ENCODE measurements at places on chromosomes 6 and 20. TPM values are rescaled to one million over a fixed set of nuclear protein-coding genes. Genes with fewer than 3 reads are reported as not detected.
A peak's percentile ranks its signal among the peaks of the same experiment; 100 is the strongest.

Gene DNAH8
- not detected for total RNA-seq

Gene SDCBP2
- total RNA-seq = 4.1 TPM

Gene DNMT3B
- 3.4 TPM for total RNA-seq

Gene NOTCH4
- total RNA-seq = 0.48 TPM

Gene OTOR
- not detected for total RNA-seq

Gene KCNB1
- not detected for total RNA-seq

Gene METTL24
- total RNA-seq = not detected

Gene COL9A3
- 0.32 TPM for total RNA-seq

GRCh38 chr6:64334636-64335035 lies 699.0 kb downstream of the PHF3 start:
- no peak for DNase-seq

GRCh38 chr6:39344821-39345280 lies 22.3 kb upstream of the KCNK16 start:
- no peak for DNase-seq

DNA sequence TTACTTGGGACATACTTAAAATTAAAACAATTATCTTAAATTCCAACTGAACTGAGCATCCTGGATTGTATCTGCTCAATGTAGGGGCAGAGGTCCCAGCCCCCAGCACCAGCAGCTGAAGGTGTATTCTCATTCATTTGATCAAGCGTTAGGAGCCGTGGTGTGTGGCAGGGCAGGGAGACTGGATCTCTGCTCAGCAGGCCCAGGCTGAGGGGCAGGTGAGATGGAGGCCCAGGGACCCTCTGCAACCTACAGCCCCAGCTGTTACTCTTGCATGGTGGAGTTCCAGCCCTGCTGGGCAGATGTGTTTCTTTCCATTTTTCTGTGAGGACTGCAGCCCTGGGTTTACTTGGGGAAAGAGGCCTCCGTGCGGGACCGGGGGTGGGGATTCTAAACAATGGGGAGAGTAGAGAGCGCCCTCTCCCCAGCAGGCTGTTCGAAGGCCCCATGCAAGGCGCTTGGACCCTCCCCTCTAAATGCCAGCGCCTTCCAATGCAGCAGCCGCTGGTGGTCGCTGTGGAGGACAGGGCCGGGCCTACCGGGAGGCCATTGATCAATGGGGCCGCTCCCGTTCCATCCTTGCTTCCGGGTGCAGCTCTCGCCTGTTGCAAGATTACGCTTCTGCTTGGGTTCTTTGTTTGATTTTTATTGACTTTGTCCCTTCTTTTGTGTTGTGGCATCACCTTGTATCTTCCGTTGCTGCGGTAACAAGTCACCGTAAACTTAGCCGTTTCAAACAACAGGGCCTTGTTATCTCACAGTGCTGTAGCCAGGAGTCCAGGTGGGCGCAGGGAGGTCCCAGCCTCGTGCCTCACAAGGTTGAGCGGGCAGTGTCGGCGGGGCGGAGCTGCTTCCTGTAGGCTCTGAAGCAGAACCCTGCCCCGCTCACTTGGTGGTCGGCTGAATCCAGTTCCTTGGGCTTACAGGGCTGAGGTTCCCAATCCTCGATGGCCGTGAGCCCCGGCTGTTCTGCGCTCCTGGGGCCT lies 134.8 kb upstream of the PHACTR3 start:
- DNase-seq = no peak

- DNase-seq = peak; percentile 18
These were observed at the start of gene C6orf141 for GRCh38 chr6:49550492-49551077. TSS of gene C6orf141 (plus strand) at chr6:49550668. CDS start at chr6:49550793, 125 bp downstream.

GRCh38 chr6:125872259-125872921 lies 81.6 kb downstream of the NCOA7 start:
- no peak for DNase-seq

- no peak for DNase-seq
These were observed 73.1 kb downstream of the NCOA3 start for GRCh38 chr20:47574616-47575364.

- no peak for DNase-seq
These were observed 38.4 kb downstream of the RREB1 start for GRCh38 chr6:7145885-7146828.

DNA sequence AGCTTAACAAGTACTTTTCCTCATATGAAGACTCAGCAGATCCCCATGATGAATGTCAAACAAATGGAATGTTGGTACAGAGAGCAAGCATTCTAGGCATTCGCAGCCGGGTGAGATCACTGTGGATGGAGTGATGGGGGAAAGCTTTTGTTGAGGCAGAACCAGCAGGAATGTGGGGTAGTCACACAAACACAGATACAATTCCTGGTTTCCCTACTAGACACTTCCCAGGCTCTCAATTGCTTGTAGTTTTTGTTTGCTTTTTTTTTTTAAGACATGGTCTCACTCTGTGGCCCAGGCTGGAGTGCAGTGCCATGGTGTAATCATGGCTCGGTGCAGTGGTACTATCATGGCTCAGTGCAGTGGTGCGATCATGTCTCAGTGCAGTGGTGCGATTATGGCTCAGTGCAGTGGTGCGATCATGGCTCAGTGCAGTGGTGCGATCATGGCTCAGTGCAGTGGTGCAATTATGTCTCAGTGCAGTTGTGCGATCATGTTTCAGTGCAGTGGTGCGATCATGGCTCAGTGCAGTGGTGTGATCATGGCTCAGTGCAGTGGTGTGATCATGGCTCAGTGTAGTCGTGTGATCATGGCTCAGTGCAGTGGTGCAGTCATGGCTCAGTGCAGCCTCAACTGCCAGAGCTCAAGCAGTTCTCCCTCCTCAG lies 15.4 kb upstream of the IER3 start:
- DNase-seq = no peak

- DNase-seq = no peak
These were observed 16.7 kb downstream of the RAD21L1 start for GRCh38 chr20:1242530-1242929.

GRCh38 chr6:113125626-113126025 lies 731.5 kb upstream of the MARCKS start:
- no peak for DNase-seq

GRCh38 chr6:163151212-163151611 lies 263.3 kb upstream of the QKI start:
- no peak for DNase-seq

DNA sequence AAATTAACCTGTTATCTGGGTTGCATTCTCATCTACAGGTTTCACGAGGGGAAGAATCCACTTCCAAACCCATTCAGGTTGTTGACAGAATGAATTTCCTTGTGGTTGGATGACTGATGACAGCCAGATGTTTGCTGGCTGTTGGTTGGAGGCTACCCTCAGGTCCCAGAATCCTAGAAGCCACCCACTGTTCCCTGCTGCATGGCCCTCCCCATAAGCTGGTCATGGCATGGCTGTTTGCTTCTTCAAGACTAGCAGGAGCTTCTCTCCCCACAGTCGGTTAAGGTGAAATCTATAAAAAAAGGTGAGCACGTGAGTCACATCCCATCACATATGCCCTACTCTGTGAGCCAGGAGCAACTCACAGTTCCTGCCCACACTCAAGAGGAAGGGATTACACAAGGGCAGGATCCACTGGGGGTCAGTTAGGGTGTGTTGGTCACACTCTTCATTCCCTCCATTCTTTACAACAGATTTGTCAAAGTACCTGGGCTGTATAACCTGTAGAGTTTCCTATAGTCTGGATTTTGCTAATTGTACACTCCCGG lies 19.5 kb upstream of the RPS10 start:
- no peak for DNase-seq

GRCh38 chr20:24436160-24436559 lies 33.3 kb upstream of the SYNDIG1 start:
- no peak for DNase-seq

DNA sequence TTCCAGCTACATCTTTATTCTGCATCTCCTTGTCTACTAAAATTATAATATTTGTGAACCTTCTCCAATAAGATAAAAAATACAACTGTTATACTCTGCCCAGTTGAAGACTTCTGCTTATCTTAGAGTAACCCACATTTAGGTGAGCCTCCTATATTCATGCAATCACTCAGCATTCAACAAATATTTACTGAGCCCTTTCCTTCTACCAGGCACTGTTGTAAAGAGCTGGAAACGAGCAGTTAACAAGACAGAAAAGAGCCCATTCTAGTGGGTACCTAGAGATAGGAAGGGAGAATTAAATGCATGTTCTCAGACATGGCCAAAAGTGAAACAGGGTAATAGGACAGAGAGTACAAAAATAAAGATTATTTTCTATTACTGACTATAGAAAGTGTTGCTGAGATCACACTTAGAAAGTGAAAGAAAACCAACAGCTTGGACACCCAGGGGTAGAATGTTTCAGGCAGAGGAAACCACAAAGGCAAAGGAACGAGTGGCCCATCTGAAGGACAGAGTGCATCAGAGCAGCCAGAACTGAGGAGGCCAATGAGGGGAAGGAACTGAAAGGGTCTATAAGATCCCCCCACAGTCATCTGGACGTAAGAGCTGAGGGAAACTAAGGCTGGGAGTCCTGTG lies 50.8 kb upstream of the SMLR1 start:
- no peak for DNase-seq

- DNase-seq = peak; percentile 61
These were observed 1.8 kb upstream of the KCNQ5 start for GRCh38 chr6:72619883-72620696.

DNA sequence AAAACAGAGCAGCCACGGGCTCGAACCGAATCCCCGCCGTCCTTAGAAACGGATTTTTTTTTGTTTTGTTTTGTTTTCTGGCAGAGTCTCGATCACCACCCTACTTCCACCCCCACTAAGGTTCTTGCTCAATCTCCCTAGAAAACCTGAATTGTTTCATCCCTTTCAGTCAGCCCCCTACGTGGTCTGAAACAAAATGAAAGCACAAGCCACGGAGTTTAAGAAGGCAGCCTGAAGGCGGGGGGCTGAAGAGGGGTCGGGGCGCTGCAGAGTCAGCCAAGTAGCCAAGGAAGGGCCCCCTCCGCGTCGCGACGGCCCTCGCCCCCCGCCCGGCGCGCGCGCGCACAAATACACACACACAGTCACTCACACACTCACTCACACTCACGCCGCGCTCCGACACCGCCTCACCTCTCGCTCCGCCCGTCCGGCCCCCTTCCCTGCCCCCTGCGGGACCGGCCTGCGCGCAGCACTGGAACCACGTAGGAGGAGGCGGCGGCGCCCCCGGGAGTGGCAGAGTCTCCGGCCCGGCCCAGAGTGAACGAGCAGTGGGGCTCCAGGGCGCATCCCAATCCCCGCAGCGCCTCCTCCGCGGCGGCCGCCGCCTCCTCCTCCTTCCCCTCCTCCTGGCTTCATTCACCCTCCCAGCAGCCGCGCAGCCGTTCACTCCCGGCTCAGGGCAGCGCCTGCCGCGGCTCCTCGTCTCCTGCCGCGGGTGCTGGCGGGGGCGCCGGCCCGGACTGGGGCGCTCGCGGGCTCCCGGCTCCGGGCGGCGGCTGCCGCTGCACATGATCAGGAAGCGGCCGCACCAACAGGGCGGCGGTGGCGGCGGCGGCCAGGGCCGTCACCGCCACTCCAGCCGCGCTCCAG lies 1.4 kb downstream of the ATXN1 start:
- DNase-seq = peak; percentile 71

- no peak for DNase-seq
These were observed 7.0 kb downstream of the SERAC1 start for GRCh38 chr6:158160932-158161539.

DNA sequence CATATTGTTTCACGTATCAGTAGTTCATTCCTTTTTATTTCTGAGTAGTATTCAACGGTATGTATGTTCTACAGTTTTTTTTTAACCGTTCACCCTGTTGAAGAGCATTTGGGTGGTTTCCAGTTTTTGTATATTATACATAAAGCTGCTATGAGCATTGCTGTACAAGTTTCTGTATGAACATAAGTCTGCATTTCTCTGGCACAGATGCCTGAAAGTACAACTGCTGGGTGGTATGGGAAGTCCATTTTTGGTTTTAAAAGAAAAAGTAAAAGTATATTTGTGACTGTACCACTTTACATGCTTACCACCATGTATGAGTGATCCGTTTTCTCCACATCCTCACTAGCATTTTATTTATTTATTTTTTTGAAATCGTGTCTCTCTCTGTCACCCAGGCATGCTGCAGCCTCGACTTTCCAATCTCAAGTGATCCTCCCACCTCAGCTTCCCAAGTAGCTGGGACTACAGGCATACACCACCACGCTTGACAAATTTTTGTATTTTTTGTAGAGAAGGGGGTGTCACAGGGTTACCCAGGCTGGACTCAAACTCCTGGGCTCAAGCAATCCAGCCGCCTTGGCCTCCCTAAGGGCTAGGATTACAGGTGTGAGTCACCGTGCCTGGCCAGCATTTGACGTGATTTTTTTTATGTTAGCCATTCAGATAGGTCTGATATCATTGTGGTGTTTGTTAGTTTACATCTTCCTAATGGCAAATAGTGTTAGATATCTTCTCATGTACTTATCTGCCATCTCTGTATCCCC lies 11.0 kb upstream of the SIM1 start:
- no peak for DNase-seq

DNA sequence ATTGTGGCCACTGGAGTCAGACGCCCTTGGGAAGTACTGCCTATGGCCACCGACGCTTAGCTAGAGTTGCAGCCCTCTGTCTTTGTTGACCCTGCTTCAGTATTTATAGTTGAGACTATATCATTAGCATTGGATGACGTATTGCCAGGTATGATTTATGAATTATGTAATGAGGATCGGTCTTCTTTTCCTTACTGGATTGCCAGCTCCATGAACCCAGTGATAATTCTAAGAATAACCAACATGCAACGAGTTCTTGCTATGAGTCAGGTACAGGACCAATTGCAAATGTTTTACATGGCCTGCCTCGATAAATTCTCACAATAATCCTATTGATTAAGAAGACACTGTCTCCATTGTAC lies 63.5 kb downstream of the CLIC5 start:
- DNase-seq = no peak

DNA sequence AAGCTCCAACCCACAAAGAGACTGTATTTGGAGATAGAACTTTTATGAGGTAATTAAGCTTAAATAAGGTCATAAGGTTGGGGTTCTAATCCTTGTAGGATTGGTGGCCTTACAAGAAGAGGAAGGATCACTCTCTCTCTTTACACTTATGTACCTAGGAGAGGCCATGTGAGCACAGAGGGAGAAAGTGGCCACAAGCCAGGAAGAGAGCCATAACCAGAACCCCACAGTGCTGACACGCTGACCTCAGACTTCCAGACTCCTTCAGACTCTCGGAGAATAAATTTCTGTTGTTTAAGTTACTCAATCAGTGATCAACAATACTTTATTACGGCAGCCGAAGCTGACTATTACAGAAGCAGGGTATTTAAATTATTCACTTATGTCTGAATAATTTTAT lies 430.5 kb upstream of the EPHA7 start:
- no peak for DNase-seq

DNA sequence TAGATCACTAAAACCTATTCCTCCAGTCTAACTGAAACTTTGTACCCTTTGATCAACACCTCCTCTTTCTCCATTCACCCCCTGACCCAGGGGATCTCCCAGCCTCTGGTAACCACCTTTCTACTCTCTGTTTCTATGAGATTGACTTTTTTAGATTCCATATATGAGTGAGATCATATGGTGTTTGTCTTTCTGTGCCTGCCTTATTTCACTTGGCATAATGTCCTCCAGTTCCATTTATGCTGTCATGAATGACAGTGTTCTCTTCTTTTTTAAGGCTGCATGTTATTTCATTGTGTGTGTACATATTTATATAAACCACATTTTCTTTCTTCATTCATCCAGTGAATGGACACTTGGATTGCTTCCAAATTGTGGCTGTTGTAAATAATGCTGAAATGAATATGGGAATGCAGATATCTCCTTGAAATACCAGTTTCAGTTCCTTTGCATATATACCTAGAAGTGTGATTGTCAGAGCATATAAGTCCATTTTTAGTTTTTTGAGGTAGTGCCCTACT lies 57.7 kb downstream of the DHX35 start:
- no peak for DNase-seq
